LoVo (cell line): ENCODE measurements at places on chromosomes 2 and 18.

DNA sequence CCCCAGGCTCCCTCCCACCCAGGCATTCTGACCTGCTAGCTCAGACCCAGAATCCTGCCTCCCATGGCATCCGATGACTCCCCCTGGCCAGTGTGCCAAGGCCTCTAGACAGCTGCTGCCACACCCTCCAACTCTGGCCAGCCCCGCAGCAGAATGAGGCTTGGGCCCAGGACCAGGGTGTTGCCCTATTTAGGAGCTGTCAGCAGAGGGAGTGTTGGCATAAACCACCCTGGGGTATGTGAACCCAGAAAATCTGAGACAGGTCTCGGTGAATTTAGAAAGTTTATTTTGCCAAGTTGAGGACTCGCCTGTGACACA lies 134.3 kb downstream of the KLHL29 start:
- DNase-seq, result no peak

GRCh38 chr2:128108166-128108565 lies 17.2 kb downstream of the UGGT1 start:
- DNase-seq, result no peak

- peak; percentile 5 for DNase-seq
Observed at GRCh38 chr2:18047213-18047611, 168.7 kb downstream of the KCNS3 start.

DNA sequence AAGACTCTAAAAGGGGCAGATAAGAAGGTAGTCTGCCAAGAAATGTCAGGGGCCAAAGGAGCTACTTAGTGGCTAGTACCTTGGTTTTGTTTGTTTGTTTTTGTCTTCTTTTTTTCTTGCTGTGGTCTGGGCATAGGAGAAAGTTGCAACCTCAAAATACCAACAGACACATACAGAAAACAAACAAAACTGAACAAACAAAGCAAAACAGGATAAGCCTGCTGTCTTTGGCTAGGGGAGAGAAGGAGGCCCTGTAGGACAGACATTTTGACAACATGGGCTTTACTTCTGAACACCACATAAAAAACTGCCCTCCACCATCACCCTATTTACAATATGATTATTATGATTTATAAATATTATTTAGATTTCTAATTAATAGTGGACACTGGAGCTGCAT lies 460.8 kb downstream of the PTH2R start:
- no peak for DNase-seq

DNA sequence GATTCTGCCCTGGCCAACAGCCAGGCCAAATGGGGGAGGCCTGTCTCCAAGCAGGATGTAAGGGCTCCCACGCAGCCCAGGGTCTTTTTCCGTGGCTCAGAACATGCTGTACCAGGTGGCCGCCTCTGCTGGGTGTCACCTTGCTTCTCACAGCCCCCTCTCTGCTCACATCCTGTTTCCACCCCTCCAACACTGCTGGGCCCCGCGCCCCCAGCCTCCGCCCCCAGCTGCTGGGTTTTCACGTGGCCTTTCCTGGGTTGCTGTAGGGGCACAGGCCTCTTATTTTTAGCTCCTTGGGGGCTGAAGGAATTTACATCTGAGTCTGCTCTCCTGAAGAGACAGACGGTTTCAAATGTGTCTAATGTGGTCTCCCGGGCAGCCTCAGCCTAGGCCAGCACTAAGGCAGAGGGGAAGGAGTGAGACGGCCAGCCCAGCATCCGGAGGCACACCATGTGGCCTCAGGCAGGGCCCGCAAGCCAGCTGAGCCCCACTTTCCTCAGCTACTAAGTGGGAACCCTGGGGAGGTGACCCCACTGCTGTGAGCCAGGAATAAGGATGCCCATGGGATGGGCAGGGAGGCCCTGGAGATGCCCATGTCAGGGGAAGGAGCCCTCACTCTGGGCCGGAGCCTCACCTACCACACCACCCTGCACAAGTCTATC lies 18.7 kb upstream of the DUSP2 start:
- no peak for DNase-seq

DNA sequence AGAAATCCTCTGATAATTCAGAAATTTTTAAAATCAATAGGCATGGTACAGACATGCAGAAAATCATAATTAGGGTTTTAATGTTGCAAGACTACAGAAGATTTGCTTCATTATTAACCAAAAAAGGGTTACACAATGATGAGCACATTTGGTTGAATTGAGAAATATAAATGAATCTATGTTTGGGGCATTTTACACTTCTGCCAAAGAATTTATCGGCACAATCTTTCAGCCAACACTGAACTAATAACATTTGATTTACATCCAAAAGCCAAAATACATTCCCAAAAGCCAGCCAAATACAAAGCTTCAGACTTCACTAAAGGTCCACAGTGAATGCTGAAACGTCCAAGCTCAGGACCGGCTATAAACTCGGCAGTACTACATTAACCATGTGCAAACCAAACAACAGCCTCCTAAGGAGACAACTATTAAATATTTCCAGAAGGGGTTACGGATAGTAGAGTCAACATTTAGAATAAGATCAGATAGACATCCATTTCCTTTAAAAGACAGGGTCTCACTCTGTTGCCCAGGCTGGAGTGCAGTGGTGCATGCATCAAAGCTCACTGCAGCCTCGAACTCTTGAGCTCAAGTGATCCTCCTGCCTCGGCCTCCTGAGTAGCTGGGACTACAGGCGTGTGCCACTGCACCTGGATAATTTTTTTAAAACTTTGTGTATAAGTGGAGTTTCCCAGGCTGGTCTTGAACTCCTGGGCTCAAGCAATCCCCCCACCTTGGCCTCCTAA lies 29.4 kb downstream of the SPRED2 start:
- DNase-seq, result no peak

GRCh38 chr2:44102790-44103562 lies 65.7 kb upstream of the PPM1B start:
- no peak for DNase-seq

- no peak for DNase-seq
Observed at GRCh38 chr2:55137024-55137958, 87.0 kb upstream of the RTN4 start.

- no peak for DNase-seq
Observed at GRCh38 chr2:138021154-138021553, 56.9 kb downstream of the HNMT start.

DNA sequence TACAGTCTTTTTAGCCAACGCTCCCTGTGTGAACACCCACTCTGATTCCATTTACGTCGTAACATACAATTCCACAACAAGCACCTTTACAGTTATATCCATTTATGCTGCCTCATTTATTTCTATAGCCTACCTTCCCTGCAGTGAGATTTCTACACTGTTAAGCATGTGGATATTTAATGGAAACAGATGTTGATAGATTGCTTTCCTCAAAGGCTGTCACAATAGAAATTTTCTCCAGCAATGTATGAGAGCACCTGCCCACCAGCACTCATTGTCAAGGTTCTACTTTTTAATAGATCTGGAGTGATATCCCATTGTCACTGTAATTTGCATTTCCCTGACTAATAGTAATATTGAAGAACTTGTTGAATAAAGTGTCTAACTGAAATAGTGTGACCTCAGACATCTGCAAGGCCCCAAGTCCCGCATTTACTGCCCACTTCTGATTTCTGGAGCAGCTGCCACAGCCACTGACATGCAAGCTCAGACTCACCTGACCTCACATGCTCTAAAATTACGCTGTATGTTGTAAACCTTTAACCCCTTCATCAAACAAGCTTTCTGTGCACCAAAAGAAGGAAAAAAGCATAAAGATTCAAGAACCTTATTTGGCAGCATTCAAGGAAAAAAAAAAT lies 295.1 kb downstream of the CNTNAP5 start:
- DNase-seq, result no peak

GRCh38 chr2:28232295-28232694 lies 160.4 kb upstream of the FOSL2 start:
- DNase-seq, result no peak

- DNase-seq, result no peak
Observed at GRCh38 chr2:120685066-120685973, 50.3 kb upstream of the GLI2 start.

- no peak for DNase-seq
Observed at GRCh38 chr2:109663721-109664120, 49.6 kb downstream of the SOWAHC start.

DNA sequence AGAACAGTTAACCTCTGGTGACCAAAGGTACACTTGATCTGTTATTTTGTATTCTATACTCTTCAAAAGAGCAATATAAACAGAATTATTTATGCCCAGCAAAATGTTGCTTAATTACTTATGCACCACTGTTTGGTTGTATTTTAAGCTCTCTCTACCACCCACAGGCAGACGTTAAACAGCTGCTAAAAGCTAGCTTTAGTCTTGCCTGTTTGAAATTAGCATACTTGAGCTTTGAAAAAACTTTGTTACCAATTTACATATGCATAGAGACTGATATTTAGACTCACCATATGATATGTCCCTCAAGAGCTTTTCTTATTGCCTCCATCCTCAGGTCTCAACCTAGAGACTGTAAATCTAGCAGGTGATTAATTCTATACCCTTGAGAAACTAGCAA lies 426.9 kb downstream of the NR4A2 start:
- no peak for DNase-seq

DNA sequence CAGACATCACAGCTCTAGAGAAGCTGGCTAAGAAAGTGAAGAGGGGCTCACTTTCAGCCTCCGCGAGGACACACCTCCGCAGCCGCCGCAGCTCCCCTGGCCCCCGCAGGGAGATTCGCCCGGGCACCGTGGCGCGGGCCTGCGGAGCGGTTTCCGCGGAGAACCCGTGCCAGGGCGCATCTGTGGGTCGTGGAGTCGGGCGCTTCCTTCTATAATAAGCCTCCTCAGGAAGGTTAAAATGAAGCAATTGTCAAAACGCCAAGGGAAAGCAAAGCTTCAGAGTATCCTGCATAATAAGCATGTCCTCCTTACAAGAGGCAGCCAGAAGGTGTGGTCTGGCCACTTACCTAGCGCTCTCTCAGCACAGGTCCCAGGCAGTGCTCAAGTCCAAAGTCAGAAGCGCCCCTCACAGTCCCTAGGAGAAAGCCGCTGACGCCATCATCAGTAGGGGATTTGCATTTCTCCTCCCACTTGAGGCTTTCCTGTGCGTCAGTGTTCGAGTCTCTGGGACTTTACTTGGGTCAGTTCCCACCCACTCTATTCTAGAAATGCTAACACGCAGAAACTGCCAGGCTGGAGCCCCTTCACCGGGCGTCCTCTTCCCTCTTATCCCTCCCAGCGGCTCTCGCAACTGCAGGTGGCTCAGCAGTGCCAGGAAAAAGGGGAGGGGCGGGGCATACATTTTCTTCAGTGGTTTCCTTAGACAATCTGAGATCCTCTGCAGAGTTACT lies at the start of gene STAT4:
STAT4 (minus strand) TSS at position 395 of the 731 bp plus-strand sequence. CDS start 2,791 bp downstream, outside the sequence.
- peak; percentile 60 for DNase-seq

- DNase-seq, result no peak
Observed at GRCh38 chr18:78682716-78683115, 296.9 kb upstream of the SALL3 start.

GRCh38 chr2:42562474-42563144 lies 5.8 kb upstream of the MTA3 start:
- DNase-seq, result peak; percentile 75

GRCh38 chr18:10544093-10544748 lies 18.4 kb downstream of the NAPG start:
- DNase-seq, result no peak

DNA sequence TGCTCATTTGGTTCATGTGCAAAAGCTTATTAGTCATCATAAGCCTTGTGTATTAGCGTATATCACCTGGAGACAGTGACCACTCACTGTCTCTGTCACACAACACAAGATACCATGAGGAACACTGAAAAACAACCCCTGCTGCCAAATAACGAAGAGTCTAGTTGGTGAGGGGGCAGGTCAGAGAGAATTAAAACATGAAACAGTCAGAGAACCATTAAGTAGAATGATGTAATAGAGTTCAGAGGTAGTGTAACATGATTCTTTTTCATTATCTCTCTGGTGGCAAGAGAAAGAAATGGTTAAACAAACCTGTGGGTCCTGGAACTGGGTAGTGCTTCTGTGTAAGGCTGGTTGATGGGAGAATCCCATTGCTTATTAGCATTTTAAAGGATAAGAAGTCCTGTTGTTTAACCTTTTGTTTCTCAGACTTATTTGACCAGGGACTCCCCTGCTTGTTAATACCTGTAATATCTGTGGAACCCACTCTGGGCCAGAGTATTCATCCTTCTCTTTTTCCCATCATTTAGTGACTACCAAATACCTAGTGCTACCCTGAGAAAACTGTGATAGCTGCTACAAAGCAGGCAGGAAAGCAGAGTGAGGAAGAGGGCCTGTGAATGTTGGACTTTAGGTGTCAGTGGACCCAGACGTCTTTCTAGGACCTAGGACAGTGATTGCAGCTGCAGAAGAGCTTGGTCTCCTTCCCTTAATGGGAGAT lies 38.0 kb downstream of the PTRHD1 start:
- DNase-seq, result no peak

DNA sequence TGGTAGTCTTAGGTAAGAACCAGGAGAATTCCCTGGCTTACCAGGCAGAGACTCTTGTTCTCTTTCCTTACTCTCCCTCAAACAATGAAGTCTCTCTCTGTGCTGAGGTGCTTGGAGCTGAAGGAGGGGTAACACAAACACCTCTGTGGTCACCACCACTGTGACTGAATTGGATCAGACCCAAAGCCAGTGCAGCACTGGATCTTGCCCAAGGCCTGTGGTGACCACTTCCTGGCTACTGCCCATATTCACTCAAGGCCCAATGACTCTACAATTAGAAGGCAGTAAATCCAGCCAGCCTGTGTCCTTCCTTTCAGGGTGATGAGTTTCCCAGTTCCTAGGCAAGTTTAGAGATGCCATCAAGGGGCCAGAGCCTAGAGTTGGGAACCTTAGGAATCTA lies 706.8 kb downstream of the SLC4A3 start:
- DNase-seq, result peak; percentile 16

GRCh38 chr2:42537493-42537892 lies 30.9 kb upstream of the MTA3 start:
- no peak for DNase-seq

- no peak for DNase-seq
Observed at GRCh38 chr18:24914171-24914525, 437.8 kb downstream of the ZNF521 start.

DNA sequence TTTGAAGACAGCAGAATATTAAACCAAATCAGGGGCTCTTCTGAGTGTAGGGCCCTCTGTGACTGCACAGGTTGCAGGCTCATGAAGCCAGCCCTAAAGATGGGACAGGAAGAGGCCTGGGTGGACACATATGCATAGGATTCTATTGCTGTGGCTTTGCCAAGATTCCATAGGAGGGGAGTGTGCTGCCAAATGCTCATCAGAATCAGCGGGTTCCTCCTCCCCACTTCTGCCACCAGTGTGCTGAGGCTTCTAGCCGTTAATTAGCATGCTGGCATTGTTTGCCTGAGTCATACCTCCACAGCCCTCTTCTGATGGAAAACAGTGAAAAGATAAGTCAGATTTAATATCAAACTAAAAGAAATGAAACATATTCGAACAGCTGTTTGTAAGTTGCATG lies 103.9 kb upstream of the TMEFF2 start:
- DNase-seq, result no peak

DNA sequence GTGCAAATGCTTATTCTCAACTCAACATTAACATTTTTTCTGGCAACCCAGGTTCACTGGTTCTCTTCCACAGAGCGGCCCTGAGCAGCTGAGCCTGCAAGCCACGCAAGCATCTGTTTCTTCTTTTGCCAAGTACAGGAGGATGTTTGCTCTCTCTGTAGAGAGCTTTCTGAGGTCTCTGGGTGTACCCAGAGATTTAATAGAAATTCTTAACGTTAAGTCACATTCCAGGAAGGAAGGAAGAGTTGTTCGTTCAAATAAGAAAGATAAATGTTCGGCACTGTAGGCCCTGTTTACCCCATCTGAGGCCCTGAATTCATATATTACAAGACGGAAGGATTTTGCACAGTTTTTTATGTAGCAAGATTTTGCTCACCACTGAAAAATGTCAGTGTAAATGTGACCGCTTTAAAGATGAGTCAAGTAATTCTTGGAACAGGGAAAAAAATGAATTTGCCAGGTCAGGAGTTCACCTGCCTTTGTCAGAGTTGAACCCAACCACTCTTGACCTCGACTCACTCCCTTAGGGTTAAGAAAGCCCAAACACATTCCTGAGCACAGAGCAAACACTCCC lies 30.1 kb downstream of the KCTD18 start:
- no peak for DNase-seq
